ENCODE measurements at places on chromosomes 11 and 22. TPM values are rescaled to one million over a fixed set of nuclear protein-coding genes. Genes with fewer than 3 reads are reported as not detected.

Gene LIPT2
- total RNA-seq = 1.9 TPM

Gene TSPAN18
- 4.7 TPM for total RNA-seq

Gene EP300
- total RNA-seq = 58.2 TPM

Gene PDE3B
- 3.1 TPM for total RNA-seq

- DNase-seq = no peak
Observed at GRCh38 chr11:117483372-117483771, 155.7 kb downstream of the CEP164 start.

DNA sequence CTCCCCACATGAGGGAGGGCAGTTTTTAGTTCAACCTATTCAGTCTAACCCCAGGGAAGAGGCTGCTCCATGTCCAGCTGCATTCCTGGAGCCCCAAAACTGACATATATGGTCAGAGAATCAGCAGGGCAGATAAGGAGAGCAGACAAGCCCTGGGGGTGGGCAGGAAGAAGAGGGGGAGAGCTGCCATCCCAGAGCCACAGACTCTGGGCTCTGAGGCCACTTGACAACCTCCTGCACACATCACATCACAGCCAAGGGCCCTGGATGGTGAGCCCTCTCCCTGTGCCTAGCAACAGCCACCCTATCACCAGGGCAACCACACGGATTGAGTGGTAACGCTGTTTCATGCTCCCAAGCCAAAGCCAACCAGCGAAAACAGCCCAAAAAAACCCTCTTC is 3.1 kb downstream of the ARHGAP1 start:
- DNase-seq = no peak

DNA sequence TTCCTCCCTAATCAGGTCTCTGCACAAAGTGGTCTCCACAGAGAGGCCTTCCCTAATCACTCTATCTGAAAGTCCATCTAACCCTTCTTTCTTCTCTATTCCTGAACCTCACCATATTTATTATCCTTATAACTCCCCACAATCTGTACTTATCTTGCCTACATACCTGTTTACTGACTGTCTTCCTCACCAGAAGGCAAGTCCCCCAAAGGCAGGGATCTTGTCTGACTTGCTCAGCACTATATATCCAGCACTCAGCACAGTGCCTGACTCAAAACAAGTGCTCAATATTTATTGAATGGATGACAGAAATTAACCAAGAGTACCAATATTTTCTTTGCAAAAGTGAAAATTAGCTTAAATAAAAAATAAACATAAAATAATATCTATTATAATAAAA is 5.5 kb downstream of the DCUN1D5 start:
- no peak for DNase-seq
